Stimulated activated CD8-positive, alpha-beta memory T cell treated with anti-CD3 and anti-CD28 coated beads, Interleukin-15, amount 100 ng/mL, for 4 hours (primary cell): ENCODE measurements at places on chromosomes 6 and 20.
A peak's percentile ranks its signal among the peaks of the same experiment; 100 is the strongest.

GRCh38 chr20:47319517-47320252, 36.8 kb downstream of the ZMYND8 start:
- no peak for DNase-seq

DNA sequence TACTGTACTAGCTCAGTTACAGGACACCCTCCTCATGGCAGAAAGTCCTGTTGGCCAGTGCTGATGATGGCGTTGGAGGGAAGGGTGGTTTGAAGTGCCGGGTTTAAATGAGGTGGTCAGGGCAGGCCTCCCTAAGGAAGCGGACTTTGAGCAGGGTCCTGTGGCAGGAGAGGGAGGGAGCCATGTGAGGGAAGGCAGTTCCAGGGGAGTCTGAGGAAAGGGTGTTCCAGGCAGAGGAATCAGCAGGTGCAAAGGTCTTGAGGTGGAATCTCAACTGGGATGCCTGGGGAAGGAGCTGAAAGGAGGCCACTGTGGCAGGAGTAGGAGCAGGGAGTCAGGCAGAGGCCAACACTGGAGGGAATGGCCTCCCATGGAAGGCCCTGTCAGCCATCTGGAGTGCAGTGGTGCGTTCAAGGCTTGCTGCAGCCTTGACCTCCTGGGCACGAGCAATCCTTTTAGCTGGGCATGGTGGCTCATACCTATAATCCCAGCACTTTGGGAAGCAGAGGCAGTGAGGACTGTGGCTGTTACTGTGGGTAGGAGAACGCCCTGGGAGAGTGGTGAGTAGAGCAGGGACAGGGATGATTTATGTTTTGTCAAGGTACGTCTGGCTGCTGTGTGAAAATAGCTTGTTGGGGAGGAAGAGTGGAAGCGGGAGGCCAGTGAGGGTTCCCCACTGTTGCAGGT, 26.2 kb downstream of the VSTM2L start:
- no peak for DNase-seq

DNA sequence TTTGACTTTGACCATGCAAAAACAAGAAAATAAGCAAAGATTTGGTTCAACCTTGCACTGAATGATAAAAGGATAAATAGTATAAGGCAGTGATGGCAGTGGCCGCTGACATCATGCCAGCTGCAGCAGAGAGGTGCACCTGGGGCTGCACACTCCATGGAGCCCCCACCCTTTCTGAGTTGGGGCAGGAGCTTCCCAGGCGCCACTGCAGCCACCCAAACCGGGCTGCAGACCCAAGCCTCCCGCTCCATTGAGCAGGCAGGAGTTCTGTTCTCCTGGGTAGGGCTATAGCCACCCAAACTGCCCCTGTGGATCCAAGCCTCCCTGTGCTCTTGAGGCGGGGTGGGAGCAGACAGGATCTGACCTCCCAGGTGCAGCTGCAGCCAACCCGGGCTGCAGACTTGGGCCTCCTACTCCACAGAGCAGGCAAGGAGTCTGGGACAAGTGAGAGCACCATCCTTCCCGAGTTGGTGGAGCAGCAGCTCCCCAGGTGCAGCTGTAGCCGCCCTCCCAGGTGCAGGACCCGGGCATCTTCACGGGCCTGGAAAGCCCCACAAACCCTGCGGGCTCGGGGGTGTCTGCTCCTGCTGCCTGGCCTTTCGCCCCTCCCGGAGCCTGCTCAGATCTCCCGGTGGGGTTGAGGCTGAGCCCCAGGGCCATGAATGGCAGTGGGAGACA, 537.9 kb downstream of the TENT5A start:
- no peak for DNase-seq

DNA sequence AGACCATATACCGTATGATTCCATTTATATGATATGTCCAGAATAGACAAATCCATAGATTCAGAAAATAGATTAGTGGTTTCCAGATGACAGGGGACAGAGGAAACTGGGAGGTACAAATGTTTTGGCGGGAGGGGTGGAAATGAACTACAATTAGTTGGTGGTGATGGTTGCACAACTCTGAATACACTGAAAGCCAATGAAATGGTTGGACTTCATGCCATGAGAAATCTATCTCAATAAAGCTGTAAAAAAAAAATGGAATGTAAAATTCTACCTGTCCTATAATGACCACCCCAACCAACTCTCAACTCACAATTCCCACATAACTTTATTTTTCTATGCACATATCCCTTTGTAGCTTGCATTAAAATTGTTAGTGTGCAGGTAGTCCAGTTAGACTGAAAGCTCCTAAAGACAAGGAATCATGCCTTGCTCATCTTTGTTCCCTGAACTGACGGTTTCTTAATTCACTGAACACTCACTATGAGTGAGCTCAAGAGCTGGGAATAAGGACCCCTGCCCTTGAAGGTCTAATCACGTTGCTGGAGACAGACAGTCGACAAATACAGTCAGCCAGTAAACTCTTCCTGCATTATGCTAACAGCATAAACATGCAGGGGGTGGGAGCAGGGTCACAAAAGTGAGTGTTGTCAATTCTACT, 1.4 kb downstream of the DCDC2 start:
- DNase-seq, result no peak

DNA sequence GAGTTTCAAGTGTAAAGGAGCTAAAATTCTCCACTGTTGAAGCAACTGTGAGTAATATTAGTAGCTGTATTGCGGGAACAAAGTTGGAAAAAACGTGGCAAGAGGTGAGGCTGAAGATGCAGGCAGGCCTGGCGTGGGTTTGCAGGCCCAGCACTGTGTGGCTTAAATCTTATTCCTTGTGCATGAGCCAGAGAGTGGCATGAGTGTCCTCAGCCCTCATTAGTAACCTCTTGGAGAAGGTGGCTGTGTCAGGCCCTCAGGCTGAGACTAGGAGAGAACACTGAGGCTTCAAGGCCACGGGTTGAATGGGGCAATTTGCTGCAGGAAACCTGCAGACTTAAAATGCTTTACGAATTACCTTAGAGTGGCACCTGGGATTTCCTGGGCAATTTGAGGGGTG, 372.7 kb upstream of the CITED2 start:
- no peak for DNase-seq

GRCh38 chr6:102549221-102549874, 1155.8 kb downstream of the GRIK2 start:
- DNase-seq, result no peak

GRCh38 chr6:3405182-3405518, 51.7 kb downstream of the SLC22A23 start:
- no peak for DNase-seq

DNA sequence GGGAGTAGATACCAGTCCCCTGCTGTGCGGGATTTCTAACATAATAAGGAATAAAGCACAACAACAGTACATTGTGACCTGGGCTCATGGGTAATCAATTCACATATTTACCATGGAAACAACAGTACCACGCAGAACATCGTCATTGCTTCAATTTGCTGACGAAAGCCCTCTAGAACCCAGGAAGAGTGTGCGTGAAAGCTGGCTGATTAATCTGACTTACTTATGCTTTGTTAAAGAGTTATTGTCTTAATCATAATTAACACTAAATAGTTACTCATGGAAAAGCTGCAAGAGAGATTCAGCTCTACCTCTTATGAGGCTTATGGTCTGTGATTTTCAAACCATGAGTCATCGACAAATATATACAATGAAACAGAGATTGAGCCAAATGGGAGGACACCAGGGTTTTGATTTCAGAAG, 644.3 kb upstream of the AGPAT4 start:
- DNase-seq, result no peak

DNA sequence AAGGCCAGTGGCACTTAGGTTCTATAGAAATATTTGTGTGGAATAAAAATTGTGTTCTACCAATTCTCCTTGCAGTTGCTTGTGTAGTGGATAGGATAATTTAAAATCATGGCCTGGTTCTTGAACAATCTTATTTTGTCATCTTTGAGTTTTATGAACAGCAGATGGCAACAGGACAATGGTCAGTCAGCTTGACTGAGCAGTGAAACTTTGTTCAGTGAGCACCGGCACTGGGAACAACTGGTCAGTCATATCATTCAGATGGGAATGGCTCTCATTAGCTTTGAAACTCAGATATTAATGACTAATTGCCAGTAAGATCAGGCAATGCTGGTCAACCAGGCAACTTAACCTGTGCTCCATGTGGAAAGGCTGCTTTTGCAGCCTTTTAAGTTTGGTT, 129.2 kb downstream of the BCKDHB start:
- DNase-seq, result no peak

DNA sequence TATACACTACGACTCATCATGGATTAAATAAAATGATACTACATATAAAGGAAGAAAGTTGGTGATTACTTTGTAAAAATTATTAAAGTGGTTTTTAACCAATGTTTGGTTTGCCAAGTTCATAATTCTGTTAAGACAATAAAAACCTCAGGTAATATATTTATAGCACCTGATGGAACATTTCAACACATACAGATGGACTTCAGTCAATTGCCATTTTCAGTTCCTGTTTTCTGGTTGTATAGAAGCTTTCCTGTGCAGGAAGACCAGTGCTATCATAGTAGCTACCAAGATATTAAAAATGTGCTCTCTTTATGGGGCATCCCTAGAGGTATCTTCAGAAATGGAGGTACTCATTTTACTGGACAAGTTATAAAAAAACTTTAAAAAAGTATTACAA, 1686.4 kb downstream of the GRIK2 start:
- DNase-seq, result no peak

DNA sequence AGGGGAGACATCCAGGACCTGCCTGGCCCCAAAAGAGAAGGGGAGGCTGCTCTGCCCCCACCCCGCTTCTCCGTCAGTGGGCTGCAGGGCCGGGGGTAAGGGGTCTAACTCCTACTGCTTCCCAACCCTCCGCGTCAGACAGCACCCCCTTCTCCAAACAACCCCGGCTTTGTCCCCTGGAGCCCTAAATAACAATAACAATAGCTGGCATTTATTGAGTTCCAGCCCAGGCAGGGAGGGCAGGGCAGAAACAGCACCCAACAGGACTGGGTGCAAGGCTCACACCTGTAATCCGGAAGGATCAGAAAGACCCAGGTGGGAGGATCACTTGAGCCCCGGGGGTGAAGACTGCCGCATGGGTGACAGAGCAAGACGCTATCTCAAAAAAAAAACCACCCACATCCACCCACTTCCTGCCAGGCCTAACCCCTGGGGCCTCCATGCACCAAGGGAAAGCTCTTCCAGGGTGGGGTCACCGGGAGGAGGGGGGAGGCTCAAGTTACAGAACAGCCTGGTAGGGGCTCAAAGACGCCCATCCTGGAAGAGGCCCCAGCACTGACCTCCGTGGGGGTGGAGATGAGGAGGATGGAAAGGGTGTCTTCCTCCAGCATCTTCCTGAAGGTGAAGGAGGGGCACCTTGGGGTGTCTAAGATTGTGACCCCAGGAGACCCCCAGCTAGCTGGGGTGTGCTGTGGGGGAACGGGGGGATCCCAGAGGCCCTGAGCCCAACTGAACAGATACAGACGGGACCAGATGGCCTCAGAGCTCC, 1.3 kb upstream of the FNDC11 start:
- peak; percentile 27 for DNase-seq

DNA sequence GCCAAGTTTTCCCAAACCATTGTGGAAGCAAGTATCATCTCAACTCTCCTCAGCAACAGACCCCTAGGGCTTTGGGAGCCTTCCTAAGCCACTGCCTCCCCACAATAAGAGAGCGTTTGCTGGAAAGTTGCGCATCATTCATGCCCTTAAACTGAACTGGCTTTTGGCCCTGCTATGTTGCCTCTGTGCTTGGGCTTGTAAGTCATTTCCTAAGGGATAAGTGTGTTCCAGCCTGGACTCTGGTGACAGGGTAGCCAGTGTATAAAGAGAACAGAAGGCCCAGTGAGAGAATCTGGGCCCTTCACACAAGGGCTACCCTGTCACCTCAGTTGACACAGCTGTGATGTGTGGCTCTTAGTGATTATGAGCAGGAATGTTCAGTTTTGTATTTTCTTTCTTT, 77.8 kb downstream of the COL9A1 start:
- no peak for DNase-seq

- no peak for DNase-seq
These were observed 54.5 kb upstream of the ARMC2 start for GRCh38 chr6:108793516-108794251.

DNA sequence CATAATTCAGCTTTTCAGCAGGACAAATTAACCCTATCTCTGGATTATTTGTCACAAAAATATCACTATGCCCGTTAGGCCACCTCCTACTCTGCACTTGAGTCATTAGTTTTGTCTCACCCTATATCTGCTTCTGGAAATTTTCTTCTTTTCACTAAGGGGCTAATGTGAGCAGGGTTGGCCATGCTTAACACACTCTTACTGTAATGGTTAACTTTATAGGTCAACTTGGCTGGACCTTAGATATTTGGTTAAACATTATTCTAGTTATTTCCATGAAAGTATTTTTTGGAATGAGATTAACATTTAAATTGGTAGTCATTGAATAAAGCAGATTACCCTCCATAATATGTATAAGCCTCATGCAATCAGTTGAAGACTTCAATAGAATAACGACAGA, 394.6 kb upstream of the PTCHD4 start:
- no peak for DNase-seq

GRCh38 chr6:157264701-157265100, 58.6 kb downstream of the TMEM242 start:
- no peak for DNase-seq

DNA sequence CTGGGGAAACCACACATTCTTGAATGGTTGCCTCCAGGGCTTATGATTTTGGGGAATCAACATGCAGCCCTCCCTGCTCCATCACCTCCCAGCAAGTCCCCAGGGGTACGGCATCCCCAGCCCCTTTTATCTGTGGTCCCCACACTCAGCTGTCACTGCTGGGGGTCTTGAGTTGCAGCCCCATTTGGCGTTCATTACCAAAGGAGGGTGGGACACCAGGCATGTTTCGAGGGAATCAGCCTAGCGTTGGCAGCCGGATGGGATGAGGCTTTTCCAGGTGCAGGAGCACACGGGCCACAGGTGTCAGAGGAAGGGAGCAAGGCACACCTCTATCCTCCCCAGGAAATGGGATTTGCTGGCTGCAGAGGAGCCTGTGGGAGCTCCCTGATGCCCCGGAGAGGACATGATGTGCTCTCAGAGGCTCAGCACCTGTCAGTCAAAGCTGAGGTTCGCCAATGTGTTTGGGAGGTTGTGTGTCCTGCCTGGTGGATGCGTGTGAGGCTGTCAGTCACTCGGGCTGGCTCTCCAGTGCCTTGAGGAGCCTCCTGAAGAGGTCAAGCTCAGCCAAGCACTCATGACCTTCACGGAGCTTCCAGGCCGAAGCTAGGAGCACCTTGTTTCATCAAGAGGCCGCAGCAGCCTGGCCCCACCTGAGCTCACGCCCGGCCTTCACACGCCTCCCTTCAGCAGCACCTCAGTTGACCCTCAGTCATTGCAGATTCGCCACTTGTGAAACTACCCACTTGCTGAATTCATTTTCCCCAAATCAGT, 95.0 kb downstream of the ERMARD start:
- DNase-seq, result no peak

DNA sequence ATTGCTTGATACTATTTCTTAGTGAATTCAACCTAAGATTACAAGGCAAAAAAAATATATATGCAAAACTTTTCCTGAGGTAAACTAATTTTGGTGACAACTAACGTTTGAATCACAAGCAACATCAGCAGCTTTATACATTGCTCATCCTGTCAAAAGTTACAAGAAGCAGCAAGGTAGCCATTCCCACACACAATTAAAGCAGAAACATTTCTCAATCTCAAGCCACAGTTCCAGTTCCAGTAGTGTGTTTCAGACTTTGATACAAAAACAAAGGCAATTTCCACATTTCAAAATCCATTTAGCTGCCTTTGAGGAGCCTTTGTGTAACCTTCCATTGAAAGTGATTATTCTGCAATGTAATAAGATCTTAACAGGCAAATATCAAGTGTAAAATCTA, 191.0 kb downstream of the WDR27 start:
- no peak for DNase-seq
